ENCODE measurements at places on chromosomes 12 and 14. TPM values are rescaled to one million over a fixed set of nuclear protein-coding genes. Genes with fewer than 3 reads are reported as not detected.

ACOT6 gene
- not detected for total RNA-seq

CLEC7A gene
- 0.74 TPM for total RNA-seq

OTOGL gene
- 0.25 TPM for total RNA-seq

AKAP3 gene
- total RNA-seq = 1.5 TPM

UNC79 gene
- 33.9 TPM for total RNA-seq

Data from temporal lobe (tissue), 4 donors.